ENCODE measurements at places on chromosomes 5 and 9.

DNA sequence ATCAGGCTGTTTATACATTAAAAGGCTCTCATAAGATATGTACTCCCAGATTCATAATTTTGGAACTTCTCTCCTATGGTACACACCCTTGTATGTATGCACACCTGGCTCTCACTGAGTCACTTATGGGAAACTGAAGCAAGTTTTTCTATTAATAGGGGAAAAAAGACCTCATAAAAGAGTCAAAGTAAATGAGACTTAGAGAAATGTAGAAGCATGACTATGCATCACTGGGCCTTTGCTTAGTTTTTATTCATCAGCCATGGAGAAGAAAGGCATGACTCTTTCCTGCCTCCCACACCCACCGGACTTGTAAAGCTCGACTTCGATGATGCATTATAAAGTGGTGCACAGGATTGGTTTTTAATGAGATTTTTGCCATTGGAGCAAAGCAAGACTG lies 28.2 kb downstream of the MTAP start:
- DNase-seq = no peak

DNA sequence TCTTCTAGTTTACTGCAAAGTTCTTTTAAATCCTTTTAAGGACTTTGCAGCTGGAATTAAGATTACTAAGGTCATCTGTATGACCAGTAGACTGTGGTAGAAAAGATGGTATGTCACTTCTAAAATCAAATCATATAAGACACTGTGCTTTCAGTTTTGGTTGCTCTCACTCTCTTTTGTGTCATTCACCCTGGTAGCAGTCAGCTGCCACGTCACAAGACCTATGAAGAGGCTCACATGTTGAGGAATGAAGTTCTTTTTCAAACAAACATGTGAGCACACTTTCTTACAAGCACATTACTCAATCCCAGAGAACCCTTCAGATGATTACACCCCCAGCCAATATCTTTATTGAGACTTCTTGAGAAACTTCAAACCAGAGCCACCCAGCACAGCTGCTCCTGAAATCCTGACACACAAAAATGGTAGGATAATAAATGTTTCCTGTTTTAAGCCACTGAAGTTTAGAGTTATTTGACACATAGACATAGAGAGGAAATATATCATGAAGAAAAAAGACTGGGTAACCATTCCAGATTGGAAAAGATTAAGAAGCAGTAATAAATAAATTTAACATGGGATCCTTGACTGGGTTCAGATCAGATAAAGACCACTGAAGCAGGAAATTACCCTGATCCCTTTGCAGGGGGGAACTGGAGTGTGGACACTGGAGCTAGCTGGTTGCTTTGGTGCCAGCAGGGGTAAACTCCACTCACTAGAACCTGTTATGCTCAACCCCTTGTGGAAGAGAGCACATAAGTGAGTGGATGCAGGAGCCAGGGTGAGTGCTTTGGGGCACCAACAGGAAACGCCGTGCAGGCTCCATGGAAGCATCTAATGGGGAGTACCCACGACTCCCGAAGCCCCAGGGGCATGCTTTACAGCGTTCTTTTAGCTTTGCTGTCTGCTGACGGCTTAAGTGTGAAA lies 64.1 kb downstream of the SLCO4C1 start:
- no peak for DNase-seq

DNA sequence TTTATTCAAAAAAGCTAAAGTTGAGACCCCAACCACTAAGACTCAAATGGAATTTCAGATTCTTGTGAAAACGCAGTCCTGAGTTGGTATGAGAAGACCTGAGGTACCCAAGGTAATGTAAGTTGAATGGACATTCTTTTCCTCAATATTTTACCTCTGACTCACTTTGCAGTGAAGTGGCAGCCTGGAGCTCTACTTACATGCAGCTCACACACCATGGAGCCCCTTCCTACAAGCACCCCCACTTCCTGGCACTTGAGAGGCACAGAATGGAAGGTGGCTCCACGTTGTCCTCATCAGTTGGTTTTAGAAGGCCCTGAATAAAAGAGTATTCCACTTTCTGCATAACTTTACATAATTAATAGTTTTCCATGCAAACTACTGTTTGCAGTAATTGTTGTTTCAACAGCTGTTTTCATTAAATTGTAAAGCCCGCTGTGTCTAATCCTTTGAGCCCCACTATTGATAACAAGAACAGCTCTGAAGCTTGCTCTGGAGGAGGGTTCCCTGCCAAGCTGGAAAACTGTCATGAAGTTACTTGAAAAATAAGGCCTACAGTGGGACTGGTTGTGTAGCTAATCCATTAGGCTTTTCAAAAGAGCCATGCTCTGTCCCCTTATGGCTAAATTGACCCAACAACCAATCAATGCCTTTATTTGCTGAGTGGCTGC lies 102.2 kb upstream of the SPATA31D4 start:
- DNase-seq = peak; percentile 60

DNA sequence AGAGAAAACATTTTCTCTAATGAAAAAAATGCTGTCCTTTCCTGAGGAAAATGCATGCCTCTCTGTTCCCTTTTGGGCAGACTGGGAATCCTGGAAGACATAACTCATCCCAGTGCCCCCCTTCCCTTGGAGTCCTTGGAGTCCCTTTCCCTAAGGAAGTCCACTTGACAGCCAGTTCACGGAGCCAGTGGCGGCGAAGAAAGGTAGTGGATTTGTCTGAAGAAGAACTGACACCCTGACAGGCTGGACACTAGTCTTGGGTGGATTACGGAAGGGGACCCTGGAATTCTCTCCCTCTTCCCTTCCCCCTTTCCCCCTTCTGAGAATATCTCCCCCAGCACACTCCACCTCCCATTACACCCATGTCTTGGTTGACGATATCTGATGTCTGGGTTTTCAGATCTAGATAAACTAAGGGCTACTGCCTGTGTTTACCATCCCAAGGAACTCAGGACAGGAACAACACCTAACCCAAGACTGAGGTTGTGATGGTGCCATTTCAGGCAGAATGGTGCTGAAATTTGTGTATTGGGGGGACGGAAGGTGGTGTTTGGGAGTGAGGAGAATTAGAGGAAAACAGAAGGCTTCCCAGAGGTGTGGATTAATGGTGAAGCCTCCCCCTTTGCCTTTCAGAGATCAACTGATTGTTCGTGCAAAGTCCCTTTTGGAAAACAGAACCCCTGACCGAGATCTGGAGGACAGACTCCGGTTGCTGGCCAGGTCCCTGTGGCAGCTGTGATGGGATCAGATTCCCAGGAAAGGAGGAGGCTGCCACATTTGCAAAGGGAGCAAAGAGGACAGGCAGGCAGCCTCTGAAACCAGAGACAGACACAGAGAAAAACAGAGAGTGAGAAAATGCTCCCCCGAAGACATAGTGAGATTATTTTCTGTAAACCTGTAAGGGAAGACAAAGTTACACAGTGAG lies 704 bp downstream of the SPARC start:
- DNase-seq = no peak

GRCh38 chr5:1515311-1515920 lies 8.3 kb downstream of the LPCAT1 start:
- DNase-seq = no peak

DNA sequence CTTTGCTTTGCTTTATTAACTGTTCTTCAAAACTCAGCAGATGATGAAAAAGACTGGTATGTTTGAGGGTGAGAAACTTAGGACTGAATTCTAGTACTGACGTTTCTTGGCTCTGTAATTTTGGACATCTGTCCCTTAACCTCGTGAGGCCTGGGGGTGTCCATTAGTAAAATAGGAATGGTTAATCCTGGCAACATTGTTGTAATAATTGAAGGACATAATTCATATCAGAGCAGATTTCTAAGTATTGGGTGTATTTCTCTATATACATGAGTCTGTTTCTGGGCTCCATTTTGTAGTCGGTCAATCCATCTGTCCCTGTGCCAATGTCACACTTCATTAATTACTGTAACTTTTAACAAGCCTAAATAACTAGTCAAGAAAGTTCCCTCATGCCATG lies 206.7 kb downstream of the MAST4 start:
- no peak for DNase-seq

DNA sequence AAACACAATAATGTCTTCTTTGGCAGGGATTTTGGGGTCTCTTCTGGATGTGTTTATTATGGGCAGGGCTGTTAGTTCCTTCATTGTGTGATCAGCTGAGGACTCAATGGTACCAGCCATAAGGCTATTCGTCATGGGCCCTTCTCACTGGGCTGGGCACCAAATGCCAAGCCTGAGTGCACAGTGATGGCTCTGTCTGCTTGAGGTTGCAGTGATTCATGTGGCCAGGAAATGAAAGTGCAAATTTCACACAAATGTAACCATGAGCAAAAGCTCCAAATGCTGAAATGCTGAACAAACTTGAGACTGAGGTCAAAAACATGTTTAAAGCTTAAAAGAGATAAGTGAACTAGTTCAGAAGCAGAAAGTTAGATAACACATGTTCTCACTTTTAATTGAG lies 191.0 kb downstream of the TARS1 start:
- DNase-seq = no peak

DNA sequence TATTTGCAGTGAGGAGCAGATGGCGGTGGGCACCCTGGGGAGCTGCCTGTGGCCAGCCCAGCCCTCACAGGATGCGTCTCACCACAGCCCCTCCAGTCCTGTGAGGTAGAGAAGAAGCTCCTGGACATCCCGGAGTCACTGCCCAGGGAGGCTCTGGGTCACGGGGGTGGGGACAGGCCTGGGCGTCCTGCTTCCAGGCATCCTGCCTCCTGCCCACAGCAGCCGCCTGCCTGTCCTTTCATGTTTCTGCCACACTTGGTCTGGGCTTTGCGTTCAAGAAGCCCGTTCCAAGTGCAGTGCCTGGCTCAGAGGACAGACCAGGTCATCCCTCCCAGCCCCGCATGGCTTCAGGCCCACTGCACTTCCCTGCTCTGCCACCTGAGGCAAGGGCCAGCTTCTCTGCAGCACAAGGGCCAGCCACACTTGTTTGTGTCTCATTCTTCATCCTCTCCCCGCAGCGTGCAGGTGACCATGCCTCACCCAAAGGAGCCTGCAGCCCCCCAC lies 38.2 kb downstream of the ZDHHC11B start:
- no peak for DNase-seq

DNA sequence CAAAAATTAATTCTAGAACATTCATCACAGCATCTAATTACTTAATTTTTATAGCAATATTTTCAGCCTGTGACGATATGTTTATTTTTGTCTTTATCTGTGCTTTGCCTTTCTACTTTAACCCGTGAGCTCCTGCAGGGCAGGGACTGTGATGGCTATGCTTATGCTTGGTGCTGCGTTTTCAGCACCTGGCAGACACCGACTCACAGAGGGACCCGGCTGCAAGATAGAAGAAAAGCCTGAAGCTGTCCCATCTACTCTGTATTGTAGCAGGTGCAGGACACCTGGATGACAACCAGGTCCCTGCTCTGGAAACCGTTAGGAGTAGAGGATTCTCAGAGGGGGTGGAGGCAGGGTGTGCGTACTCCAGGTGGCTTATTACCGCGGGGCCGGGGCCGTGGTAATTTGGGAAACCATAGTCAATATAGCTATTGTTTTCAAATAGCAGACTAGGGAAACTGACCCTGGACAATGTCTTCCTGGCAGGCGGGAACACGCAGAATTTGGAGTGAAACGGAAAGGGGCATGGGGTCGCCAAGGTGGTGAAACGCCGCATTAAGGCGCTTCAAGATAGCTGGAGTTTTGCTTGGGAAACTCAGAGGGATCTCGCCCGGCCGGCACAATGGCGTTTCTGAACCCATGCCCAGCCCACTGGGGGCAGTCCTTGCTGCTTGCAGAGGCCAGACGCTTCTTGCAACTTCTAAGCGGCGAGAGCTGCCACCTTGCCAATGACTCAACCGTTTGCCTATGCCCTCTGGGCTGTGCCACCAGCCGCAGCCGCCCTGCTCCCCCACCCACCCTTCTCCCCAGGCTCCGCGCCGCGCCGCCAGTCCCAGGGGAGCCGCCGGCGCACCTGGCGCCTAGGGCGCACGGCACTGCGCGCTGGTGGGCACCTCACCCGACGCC lies 140.1 kb upstream of the PALM2AKAP2 start:
- DNase-seq = no peak

GRCh38 chr9:76651119-76651705 lies 113.0 kb upstream of the PCA3 start:
- no peak for DNase-seq

- no peak for DNase-seq
These were observed 6.7 kb downstream of the PITX1 start for GRCh38 chr5:135027266-135027696.

DNA sequence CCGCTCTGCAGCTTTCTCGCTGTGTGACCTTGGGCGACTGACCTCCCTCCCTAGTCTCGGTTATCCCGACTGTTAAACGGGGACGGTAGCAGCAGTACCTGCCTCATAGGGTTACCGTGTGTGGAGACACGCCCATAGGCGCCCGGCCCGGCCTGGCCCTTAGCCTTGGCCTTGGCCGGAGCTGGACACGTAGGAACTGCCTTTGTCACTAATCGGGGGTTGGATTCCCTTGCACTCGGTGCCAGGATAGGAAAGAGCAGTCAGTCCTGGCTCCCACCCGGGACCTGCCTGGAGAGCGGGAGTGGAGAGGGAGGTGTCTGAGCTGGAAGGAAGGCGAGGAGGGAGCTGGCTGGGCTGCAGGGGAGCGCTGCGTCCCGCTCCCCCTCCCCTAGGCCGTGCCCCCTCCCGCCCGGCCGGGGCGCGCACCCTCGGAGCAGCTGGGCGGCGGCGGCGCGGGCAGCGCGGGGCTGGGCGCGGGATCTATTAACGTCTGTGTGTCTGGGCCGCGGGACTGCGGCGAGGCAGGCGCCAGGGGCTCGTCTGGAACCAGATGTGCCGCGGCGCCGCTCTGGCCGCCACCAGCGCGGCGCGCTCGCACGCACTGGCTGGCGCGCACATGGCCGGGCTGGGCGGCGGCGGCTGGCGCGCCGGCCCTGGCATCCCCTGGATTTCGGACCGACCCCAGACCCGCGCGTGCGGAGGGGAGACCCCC lies 31.7 kb downstream of the PRRX2 start:
- peak; percentile 89 for DNase-seq

DNA sequence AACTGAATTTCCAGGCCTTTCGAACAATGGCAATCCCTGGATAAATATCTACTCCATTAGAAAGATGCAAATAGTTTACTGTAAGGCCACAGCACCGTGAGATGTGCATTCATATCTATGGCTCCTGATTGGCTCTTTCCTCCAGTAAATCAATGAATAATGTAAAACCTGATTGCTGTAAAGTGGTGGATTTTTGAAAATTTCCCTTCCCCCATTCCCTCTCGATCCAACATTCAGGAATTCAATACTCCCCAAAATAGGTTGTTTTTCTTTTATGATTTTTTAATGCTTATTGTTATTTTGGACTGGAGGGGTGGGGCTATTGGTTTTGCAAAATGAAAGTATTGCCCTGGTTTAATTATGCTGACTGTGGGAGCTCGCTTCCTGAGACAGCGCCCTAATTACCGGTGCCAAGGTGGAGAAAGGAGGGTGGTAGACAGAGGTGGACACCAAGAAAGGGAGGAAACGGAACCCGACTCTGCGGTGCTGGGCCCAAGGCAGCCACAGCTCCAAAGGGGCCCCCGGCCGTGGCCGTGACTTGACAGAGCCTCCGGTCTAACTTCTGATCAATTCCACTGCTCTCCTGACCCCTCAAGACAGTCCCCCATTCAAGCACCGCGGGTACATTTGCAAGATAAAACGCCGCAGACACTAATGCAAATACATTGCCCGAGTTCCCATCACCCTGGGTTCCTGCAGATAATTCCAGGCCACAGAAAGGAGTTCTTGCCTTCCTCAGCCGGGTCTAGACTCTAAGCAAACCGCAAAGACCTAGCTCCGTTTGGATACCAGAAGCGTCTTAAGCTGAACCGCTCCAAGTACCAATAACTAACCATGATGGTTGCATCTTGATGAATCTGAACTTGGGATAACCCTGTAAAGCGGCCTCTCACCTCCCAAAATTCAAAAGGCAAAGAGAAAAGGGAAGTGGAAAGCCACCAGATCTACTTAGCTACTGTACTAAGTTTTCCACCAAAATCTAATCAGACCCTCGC lies 211.2 kb downstream of the MEF2C start:
- DNase-seq = no peak

All from fibroblast of skin of right biceps (primary cell).